Endodermal cell (in vitro differentiated cells): ENCODE measurements at places on chromosomes 3 and 15. TPM values are rescaled to one million over a fixed set of nuclear protein-coding genes. Genes with fewer than 3 reads are reported as not detected.

- DNase-seq: no peak
These were observed 17.3 kb upstream of the HDAC11 start for GRCh38 chr3:13462822-13463221.

Gene POLQ
- total RNA-seq: 10.1 and 12.6 TPM in 2 replicates

Gene HRG
- not detected in 2 replicates for total RNA-seq

DNA sequence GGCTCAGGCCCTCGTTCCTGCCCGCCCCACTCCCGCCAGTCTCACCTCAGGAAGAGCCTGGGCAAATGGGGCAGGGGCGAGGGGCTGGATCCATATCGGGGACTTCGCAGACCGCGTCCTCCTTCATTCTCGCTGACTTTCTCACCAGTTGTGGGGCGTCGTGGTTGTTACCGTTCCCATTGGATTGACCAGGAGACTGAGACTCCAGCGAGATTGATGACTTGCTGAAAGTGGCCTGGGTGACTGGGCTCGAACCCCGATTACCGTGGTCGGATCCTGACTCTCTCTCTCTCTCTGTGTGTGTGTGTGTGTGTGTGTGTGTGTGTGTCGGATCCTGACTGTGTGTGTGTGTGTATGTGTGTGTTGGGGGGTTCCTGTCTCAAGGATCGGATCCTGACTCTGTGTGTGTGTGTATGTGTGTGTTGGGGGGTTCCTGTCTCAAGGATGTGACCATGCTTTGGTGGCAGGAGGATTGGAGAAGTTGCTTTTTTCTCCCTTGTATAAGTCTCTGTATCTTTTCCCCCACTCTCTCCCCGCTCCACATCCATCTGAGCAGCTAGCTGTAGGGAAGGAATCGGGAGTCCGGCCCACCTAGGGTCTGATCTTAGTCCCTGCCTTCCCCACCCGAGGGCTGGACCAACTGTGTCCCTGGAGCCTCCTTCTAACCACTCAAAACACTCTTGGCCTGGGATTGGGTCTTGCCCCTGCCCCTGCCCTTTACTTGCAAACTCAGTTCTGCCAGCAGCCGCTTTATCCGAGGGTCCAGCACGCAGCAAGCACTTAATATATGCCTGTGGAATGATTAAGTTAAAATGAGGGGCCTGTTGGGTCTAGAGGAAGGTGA is 603 bp downstream of the PLEKHO2 start:
- peak; percentile 64 for DNase-seq

Gene SLC28A1
- total RNA-seq: not detected in 3 replicates

- DNase-seq: no peak
These were observed 131.5 kb upstream of the SATB1 start for GRCh38 chr3:18556503-18557135.

DNA sequence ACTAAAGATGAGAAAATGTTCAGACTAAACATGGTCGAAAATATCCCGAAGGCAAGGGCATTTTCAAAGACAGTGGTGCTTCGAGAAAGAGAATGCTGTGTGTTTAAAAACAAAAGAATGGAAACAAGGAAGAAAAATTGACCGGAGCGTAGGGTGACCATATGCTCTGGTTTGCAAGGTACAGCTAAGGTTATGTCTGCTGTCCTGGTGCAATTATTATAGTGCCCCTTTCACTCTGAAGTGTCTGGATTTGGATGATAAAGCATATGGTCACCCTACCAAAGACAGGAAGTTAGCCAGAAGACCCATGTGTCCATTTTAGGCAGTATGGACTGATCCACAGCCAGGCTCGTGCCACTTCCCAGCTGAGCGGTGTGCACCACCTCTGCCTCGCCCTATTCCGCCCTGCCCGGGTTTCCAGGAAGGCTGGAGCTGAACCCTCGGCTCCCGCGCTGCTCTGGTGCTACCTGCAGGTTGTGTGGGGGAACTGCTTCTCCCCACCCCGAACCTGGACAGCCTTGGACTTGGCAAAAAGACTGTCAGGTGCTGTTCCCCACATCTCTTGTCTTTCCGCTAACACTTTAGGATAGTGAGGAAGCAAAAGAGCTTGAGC is 25.2 kb downstream of the GOLGA6D start:
- peak; percentile 95 for DNase-seq

Gene GOLGA6L7
- total RNA-seq: 0.15 TPM in 1 of 2 replicates, not detected in the other

Gene SLC22A13
- 0.13 and 0.16 TPM in 2 replicates for total RNA-seq

DNA sequence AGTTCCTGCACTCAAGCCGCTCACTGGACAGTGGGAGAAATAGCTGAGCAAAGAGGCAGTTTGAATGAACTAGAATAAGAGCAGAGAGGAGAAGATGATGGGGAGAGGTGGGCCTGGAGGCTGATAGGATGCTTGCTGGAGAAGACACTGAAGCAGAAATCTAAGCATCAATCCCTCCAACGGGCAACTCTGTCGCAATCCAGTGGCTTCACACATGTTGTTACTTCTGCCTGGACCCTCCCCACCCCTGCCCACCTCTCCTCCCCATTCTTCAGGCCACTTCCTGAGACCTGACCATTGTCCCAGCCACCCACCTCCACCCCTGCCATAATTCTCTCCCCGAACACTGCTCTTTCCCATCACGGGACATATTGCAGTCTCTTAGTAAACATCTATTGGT is 76.0 kb downstream of the SRGAP3 start:
- DNase-seq: no peak

DNA sequence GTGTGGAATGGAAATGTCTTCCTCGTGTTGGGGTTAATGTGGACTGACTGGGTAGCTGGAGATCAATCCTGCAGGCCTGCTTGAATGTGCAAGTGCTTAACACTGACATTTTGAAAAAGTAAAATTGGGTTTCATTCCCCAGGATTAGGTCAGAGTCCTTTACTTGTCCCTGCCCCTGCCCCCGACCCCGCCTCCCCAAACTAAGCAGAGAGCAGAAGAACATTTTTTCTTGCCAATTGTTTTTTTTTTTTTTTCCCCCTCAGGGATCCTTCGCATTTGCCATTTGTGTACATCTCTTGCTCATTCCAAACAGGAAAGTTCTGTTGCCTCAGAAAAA is 147.0 kb upstream of the NR2F2 start:
- DNase-seq: no peak

Gene CTDSPL
- total RNA-seq: 18.6 to 30.7 TPM (median 30.0 TPM) in 3 replicates
